ENCODE measurements at places on chromosomes 3 and 15.

DNA sequence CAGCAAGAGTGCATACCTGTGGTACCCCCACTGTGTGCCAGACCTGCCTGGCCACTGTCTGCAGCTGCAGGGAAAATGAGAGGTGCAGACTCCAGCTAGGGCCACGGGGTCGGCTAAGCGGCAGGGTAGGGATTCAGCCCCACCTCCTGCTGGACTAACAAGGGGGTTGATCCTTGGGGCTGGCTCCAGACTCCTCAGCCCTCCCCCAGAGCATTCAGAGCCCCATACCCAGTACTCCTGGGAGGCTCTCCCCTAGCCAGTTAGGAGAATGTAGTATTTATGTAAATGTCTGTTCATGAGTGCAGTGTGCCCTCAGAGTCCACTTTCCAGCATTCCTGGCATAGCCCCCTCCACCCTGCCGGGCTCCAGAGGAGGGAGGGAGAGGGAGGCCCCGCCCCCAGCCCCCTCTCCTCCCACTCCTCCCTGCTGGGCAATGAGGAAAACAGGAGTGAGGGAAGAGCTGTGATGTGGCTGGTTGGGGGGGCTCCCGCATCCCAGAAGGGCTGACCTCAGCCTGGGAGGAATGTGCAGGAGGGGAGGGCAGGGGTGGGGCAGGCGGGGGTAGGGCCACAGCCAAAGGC lies 4.5 kb upstream of the SEMA3B start:
- no peak for DNase-seq

DNA sequence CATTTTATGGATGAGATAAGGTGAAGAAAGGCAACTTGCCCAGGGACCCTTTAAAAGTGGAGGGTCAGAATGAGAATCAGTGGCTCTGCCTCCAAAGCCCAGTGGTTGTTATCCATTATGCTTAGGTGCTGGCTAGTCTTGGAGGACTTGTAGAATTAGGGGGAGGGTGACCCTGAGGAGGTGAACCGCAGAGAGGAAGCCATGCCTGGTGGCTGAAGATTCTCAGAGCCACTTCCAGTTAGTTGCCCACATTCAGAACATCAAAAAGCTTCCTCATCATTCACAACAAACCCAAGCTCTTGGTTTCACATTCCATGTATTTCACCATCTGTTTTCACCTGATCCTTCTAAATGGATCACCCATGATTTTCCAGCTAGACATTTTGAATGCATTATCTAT lies 11.2 kb downstream of the EBLN2 start:
- no peak for DNase-seq

DNA sequence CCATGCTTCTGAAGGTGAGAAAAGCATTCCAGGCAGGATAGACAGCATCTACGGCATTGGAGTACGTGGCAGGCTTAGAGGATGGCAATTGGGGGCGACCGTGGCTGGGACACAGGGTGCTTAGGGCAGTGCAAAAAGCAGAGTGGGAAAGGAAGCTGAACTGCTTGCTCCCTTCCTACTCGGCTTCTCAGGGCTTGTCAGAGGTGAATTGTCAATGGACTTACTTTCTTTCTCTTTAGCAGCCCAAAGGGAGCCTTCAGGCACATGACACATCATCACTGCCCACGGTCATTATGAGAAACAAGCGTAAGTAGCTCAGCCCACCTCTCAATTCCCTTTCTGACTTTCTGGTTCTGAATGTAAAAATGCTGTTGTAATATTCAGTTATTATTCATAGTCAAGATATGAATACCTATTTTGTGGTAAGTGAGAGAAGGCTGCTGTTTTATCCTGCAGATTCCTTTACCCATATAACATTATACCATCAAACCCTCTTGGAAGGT lies 84.3 kb downstream of the KLHL25 start:
- no peak for DNase-seq

GRCh38 chr15:88220443-88221335 lies 35.9 kb downstream of the NTRK3 start:
- no peak for DNase-seq

DNA sequence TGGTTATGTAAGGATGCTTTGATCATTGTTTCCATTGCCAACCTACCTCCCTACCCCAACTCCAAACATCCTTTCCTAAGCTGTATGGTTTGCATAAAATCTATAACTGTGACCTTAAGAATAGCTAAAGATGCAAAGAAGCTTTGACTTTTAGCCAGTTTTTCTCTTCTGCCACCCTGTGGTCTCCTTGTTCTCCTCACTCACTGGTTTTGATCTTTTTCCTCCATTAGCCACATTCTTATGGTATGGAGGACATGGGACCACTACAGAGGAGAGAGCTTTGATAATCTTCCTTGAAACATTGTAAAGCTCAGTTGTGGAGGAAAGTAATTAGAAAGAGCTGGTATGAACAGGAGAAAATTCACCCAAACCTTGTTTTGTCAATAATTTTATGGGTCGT lies 115.9 kb downstream of the NEK11 start:
- no peak for DNase-seq

DNA sequence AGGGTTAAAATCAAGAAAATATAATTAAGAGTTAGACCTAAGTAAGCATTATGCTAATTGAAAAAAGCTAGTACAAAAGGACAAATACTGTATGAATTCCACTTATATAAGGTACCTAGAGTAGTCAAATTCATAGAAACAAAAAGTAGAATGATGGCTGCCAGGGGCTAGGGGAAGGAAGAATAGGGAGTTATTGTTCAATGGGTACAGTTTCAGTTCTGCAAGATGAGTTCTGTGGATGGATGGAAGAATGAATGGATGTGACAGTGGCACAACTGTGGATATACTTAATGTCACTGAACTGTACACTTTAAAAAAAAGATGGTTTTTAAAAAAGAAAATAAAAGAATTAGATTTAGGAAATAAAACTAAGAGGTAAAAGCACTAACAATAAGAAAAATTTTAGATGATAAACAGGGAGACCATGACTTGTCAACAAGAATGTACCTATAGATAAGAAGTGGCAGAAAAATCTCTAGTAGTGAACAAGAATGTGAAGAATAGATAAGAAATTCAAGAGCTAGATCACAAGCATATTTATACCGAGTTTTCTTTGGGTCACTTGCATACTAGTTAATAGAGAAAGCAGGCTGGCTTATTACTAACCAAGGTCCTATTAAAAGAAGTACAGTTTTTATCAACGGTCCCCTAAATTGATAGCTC lies 5.5 kb downstream of the IFT80 start:
- no peak for DNase-seq

DNA sequence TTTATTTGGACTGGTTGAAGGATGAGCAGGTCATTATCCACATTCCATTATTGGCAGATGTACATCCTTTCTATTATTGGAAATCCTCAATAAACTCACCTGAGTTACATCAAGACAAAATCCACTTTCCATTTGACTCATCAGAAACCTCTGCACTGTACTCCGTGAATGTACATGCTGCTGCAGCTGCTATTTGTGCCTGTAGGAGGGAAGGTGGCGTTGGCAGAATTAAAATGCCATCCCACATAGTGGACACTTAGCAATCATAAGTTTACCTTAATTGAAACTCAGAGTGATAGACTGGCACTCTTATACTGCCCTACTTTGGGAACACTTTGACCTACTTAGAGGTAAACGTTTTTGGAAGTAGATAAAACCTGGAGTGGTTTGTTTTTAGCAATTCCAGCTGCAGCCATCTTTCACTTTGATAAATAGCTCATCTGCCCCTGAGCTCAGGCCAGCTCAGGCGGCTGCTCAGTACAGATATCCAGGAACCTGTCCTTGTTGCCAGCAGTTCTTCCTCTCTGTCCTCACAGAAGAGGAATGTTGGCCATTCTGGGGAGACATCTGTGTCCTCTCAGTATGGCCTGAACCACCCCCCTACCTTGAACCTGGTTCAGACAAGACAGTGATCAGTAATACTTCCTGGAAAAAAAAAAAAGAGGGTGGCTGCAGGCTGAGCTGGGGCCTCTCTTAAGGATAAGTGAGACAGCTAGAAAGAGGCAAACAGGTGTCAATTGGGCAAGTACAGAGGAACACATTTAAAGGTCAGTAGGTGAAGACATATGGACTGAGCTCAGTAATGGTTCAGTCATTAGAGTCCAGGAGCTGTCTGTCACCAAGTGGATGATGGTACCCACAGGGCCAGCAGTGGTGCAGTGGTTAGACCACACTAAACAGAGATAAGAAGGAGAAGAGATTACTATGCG lies 153.4 kb upstream of the UMPS start:
- DNase-seq, result no peak

DNA sequence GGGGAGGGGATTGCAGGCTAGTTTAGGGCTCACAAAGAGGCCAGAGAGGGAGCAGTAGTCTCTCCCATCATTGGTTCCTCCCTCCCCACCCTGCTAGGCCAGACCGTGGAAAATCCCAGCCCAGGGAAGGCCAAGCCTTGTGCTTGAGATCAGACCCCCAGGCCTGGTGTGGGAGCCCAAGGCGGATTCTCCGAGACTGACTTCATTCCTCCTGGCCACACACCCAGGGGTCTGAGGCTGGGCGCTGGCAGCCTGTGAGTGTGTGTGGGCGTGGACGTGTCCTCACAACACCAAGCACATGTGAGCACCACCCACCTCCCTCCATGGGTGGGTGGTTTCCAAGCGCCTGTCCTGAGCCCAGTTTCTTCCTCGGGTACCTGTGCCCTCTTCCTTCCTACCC lies 4.1 kb downstream of the LOXL1 start:
- no peak for DNase-seq

DNA sequence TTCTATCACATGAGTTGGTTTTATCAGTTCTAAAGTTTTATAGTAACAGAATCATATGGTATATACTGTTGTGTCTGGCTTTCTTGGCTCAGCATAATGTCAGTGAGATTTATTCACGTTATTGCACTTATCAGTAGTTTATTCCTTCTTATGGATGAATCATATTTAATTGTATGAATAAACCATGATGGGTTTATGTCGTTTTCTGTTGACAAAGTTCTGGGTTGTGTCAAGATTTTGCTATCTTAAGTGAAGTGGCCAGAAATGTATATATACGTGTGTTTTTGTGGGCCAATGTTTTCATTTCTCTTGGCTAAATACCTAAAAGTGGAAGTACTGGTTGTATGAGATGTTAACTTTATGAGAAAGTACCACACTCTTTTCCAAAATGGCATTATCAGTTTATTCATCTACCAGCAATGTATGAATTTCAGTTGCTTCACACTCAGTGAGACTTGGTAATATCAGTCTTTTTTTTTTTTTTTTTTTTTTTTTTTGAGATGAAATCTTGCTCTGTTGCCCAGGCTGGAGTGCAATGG lies 112.4 kb upstream of the DCBLD2 start:
- DNase-seq, result no peak

DNA sequence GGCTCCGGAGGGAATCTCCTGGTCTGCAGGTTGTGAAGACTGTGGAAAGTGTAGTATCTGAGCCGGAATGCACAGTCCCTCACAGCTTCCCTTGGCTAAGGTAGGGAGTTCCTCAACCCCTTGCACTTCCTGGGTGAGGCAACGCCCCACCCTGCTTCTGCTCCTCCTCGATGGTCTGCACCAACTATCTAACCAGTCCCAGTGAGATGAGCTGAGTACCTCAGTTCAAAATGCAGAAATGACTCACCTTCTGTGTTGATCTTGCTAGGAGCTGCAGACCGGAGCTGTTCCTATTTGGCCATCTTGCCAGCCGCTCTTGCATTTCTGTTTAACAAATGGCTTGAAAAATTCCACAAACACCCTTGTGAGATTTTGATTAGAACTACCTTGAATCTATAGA lies 156.1 kb downstream of the STXBP5L start:
- no peak for DNase-seq

DNA sequence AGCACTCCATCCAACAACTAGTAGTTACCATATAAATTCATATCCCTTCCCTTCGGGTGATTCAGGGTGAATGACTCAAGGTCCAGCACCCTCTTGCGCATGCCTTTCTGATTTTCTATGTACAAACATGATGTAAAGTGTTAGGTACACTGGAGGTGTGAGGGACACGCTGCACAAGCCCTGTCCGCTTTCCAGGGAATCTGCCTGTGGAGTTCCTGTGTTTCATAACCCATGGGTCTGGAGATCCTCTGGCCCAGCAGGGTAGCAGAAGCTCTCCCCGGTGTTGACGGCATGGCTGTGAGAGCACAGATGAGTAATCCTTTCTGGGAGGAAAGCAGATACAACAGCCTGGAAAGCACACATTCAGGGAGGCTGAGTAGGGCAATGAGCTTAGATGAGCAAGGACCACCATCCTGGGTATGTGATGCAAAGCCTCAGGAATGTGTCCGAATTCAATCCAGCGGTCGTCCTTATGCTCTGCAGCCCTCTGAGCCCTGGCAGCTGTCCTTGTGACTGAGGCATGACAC lies 142.9 kb upstream of the TP63 start:
- no peak for DNase-seq

- DNase-seq, result no peak
Measured at GRCh38 chr15:52406601-52407000, 111.0 kb upstream of the MYO5C start.

GRCh38 chr3:170740285-170740684 lies 129.7 kb downstream of the RPL22L1 start:
- no peak for DNase-seq

DNA sequence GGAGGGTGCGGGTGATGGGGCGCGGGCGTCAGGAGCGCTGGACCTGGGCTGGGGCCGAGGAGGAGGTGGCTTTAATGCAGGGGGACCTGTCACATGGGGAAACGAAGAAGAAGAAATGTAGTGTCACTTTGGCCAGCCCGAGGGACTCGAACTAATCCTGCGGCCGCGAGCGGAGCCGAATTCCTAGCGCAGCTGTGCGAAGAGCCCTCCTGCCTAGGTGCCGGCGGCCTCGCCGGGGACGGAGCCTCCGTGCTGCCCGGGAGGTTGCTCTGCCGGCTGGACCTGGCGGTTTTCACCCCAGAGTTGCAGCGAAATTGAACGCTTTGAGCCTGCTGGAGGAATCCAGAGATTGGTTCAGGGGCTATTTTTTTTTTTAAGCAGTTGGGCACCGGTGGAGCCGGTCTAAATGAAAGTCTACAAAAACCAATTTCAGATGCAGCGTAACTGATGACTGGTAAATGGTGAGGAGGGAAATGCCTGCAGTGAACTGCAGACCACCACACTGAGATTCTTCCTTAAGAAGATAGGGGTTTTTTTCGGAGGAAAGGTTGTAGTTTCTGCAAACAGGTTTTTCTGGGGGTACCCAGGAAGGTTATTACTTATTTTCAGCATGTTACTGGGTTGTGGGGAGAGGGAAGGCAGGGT lies 662 bp downstream of the TMEM108 start:
- DNase-seq, result no peak

DNA sequence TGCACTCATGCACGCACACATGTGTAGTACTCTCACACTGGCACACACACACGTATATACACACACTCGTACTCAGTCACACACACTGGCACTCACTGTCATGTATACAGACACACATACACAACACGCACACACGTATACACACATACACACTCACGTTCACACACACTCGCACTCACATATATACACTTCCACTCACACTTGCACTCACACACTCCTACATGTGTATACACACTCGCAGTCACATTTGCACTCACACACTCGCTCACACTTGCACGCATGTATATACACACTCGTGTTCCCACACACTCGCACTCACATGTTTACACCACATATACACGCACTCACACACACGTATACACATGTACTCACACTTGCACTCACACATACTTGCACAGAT lies 1.5 kb downstream of the PLA2G4F start:
- no peak for DNase-seq

- no peak for DNase-seq
Measured at GRCh38 chr3:19272296-19272695, 124.0 kb downstream of the KCNH8 start.

- DNase-seq, result no peak
Measured at GRCh38 chr15:61318301-61318700, 89.2 kb upstream of the RORA start.

Measured in activated CD8-positive, alpha-beta memory T cell treated with anti-CD3 and anti-CD28 coated beads for 48 hours (primary cell).